ENCODE measurements at places on chromosomes 1 and 21.

DNA sequence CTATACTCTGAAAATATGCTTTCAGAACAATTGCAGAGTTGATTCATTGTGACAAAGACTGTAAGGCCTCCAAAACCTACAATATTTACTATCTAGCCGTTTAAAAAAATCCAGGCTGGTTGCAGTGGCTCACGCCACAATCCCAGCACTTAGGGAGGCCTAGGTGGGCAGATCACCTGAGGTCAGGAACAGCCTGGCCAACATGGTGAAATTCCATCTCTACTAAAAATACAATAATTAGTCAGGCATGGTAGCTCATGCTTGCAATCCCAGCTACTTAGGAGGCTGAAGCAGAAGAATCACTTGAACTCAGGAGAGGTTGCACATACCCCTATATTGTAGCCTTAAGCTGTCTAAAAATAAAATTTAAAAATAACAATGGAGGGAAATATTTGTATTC, 5.3 kb upstream of the TFF2 start:
- no peak for DNase-seq

DNA sequence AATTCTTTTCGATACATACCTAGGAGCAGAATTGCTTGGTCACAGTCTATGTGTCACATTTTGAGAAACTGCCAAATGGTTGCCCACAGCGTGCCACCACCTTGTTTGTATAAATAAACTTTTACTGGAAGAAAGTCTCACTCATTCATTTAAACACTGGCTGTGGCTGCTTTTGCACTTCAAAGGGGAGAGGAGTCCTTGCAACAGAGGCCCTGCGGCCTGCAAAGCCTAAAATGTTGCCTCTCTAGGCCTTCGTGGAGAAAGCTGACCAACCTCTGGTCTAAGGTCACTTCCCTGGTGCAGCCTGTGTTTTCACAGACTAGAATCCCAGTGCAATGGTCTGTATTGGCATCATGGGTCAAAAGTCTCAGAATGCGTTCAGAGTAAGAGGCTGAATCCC, 8.3 kb downstream of the RIPK4 start:
- no peak for DNase-seq

DNA sequence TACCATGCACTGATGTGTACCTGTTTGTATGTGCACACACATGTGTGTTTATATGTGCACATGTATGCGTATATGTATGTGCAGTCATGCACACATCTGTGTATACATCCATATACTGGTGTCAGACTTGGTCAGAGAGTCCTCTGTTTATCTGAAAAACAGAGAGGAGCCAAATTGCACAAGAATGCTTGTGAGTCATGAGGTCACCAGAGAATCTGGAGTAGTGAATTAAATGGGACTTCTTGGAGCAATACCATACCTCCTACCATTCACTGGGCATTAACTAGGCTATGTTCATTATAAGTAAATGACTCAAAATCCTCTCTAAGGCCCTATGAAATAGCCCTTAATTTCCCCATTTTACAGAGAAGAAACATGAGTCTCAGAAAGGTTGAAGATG, 272.1 kb upstream of the C1orf87 start:
- no peak for DNase-seq

GRCh38 chr1:36224537-36225282, 467 bp downstream of the THRAP3 start:
- DNase-seq: peak; percentile 77

DNA sequence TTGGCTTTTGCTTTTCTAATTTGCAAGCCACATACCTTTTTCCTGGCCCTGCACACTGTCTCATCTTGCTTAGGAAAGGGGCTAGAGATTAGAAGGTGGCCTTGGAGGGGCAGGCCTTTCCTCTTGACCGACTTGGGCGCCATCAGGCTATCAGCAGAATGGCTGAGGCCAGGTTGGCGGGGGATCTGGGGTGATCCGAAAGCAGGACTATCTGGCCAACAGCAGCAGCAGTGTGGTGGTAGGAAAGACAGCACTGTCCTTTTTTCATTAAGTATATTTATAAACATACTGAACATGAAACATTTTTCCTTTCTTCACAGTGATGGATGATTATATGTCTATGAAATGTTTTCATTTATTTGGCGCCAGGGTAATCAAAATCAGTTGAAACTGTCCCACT, 23.5 kb upstream of the RUNX1 start:
- no peak for DNase-seq

DNA sequence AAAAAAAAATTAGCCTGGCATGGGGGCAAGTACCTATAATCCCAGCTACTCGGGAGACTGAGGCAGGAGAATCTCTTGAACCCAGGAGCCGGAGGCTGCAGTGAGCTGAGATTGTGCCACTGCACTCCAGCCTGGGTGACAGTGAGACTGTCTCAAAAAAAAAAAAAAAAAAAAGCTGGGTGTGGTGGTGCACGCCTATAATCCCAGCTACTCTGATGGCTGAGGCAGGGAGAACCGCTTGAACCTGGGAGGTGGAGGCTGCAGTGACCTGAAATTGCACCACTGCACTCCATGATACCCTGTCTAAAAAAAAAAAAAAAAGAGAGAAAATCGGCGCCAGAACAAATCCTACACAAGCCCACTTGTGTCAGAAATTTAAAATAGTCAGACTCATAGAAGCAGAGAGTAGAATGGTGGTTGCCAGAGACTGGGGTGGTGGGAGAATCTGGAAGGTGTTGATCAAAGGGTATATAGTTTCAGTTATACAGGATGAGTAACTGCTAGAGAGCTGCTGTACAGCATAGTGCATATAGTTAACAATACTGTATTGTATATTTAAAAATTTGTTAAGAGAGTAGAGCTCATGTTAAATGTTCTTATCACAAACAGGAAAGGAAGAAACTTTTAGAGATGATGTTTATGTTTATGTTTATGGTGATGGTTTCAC, 9.6 kb downstream of the DIP2A start:
- no peak for DNase-seq

DNA sequence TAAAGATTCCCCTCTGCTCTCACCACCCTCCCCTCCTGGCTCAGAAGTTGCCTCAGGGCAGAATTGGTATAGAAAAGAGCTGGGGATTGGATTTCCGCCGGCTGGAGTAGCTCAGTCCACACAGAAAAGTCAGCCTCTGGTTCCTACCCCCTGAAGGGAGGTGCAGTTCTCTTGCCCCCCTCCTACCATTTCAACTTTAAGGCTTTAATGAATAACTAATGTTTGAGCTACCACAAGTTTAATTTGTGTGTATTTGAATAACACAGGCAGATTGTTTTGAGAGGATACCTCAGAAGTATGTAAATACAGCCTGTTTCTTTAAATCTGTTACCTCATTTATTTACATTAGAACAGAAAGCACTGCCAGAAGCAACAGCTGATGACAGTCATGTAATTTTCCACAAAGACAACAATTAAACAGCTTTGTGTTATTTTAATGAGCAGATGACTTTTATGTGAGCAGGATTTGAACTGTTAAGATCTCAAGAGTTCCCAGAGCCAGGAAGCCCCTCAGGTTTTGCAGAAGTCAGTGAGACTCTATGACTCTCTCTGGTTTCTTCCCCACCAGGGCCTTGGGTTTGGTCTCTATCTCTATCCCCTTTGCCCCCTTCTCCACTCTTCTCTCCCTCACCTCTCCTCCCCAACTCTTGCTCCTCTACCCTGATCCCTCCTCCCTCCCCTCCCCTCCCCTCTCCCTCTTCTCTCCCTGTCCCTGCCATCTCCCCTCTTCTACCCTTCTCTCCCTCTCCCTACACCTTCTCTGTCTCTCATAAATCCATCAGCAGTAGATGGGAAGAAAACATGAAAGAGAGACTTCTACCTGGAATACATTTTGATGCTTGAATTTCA, 26.3 kb downstream of the DUSP10 start:
- DNase-seq: no peak

DNA sequence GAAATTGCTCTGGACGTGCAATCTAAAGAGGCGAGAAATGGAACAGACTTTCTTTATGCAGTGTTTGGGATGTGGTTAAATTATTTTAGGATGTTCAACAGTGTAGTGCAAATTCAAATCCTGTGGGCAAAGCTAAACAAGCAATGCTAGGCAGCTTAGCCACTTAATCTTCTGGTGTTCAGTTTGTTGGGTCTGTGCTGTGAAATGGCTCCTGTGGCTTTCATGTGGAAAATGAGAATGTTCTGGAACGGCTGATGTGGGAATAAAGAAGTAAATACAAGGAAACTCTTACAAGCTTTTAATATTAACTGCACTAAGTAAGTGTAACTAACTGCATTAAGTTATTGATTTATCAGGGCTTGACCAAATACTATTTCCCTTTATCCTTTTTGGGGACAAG, 766.6 kb downstream of the ADGRL2 start:
- DNase-seq: no peak

DNA sequence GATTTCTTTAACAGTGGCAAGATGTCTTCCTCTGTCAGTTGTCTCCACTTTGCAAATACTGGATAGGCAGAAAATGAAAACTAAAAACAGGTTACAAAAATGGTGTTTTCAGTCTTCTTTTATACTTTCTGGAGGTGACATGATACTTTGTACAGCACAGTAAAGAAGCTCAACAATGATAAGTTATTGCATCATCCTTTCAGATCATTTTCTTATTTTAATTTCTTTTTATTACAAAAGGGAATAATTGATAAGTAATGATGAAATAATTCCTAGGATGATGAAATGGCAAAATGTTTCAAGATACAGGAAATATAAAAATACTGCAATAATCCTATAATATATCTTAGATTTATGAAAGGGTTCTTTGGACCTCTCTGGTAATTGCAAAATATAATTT, 16.5 kb downstream of the GORAB start:
- no peak for DNase-seq

GRCh38 chr1:246001837-246002230, 505.2 kb downstream of the SMYD3 start:
- DNase-seq: no peak

DNA sequence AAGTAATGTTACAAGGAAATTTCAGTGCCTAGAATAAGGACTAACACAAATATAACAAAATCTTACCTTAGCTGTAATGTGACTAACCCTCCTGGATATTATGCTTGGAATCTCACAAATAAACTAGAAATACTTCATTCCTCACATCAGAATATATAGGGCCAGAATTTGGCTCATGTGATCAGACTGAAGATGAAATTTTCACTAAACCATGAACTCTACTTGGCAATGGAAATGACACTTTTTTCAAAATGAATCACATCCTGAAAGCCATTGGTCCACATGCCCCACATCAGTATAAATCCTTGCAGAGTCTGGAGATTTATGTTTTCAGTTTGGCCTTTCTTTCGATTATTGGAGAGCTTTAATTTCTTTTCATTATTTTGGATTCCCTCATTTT, 227.8 kb downstream of the NRIP1 start:
- no peak for DNase-seq

- no peak for DNase-seq
These were observed 101.7 kb downstream of the ADAMTS1 start for GRCh38 chr21:26743524-26743923.

DNA sequence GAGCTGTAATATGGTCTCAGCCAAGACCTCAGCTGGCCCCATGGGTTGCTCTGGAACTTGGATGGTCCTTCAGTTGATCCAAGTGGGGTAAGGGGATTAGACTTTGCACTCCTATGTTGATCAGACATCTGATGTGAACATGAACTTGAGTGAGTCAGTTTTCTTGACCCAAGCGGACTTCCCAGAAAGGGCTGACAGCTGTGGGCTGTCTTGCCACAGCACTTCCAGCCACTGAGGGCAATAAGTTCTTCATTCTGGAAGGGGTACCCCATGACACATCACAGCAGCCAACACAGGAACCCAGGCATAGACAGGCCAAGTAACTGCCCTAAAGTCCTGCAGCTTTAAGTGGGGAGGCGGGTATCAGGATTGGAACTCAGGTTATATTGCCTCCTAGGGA, 93.9 kb upstream of the USP24 start:
- no peak for DNase-seq
